ENCODE measurements at places on chromosomes 16 and 17. TPM values are rescaled to one million over a fixed set of nuclear protein-coding genes. Genes with fewer than 3 reads are reported as not detected.

DNA sequence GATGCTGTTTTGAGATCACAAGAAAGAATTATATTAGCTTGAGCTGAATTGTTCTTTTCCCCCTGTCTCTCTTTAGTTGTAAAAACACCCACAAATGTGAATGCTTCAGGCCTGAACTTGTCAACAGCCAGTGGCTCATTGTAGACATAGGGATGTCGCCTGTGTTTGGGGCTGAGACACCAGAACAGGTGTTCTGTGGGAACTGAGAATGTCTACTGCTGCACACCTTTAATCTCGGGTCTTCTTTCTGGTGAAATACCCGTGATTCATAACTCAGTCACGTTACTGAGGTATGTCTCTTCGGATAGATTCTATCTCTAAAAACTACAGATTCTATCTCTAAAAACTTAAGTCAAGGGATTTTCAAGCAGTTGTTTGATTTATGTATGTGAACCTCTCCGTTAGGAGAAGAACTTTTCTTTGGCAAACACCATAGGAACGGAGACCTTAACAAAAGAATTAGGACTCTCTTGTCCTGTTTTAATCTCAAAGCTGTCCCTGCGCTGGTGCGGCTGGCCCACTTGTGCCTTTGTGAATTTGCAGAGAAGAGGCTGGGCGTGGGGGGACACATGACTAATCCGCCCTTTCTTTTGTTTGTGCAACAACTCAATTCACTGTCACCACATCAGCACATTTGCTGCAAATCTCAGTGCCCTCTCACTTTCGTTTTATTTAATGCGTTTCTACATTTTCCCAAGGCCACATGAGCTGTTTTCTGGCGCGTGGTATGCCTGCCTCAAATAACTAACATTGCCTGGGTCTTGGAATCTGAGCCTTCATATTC is 643.0 kb downstream of the MAF start:
- DNase-seq: no peak

GRCh38 chr17:66469890-66470289 is 167.5 kb downstream of the PRKCA start:
- no peak for DNase-seq

SYCE1L gene
- polyA plus RNA-seq: 0.32 TPM

GRCh38 chr16:77937473-77938149 is 84.7 kb upstream of the CLEC3A start:
- no peak for DNase-seq

DNA sequence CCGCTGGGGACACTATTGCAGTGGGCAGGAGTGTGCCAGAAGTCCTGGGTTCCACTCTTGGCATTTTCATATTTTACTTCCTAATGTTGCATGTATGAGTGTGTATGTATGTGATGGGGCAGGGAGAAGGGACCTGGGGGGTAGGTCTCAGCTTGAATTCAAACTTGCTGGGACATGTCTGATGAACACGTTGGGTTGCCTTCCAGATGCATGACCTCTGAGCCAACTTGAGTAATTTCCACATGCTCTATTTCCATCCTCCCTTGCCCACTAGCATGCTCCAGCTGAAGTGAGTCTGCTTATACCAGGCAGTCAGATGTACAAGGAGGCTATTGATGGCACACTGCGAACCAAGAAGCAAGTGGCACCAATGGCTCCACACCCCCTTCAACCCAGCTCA is 32.9 kb upstream of the SRSF1 start:
- DNase-seq: no peak

NOXO1 gene
- polyA plus RNA-seq: 0.15 TPM

SLC5A10 gene
- 0.04 TPM for polyA plus RNA-seq

- DNase-seq: peak; percentile 92
These were observed 7.4 kb downstream of the KDM6B start for GRCh38 chr17:7841396-7841914.

- no peak for DNase-seq
These were observed 42.9 kb downstream of the LDHD start for GRCh38 chr16:75073545-75074303.

RNF167 gene
- polyA plus RNA-seq: 134 TPM

MRPS23 gene
- polyA plus RNA-seq: 207 TPM

RAB37 gene
- 0.83 TPM for polyA plus RNA-seq

- DNase-seq: no peak
These were observed 9.3 kb downstream of the C16orf78 start for GRCh38 chr16:49382916-49383315.

DNA sequence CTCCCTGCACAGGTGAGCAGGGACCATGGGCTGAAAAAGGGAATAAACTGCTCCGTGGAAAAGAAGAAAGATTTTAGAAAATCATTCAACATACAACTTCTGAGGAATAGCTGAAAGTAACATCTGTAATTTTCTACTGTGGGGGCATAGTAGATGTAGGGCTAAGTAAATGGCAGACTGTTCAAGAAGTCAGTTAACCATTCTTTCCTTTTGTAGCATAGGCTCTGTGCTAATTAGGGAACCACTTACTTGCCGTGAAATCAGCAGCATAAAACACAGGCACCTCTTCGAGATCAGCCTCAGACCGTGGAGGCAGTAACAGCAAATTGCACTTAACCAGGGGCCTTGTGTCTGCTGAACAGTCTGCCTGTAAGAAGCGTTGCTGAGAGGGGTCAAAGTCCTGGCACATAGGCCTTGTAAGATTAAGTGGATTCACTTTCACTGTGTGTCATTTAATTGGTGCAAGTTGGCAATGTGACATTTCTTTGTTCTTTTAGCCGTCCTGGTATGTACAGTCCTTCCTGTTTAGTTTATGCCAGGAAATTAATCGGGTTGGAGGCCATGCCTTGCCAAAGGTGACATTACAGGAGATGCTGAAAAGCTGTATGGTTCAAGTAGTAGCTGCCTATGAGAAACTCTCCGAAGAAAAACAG is 10.4 kb downstream of the COG1 start:
- no peak for DNase-seq

TBC1D3H gene
- polyA plus RNA-seq: not detected

KLHL10 gene
- polyA plus RNA-seq: 0.08 TPM

DNA sequence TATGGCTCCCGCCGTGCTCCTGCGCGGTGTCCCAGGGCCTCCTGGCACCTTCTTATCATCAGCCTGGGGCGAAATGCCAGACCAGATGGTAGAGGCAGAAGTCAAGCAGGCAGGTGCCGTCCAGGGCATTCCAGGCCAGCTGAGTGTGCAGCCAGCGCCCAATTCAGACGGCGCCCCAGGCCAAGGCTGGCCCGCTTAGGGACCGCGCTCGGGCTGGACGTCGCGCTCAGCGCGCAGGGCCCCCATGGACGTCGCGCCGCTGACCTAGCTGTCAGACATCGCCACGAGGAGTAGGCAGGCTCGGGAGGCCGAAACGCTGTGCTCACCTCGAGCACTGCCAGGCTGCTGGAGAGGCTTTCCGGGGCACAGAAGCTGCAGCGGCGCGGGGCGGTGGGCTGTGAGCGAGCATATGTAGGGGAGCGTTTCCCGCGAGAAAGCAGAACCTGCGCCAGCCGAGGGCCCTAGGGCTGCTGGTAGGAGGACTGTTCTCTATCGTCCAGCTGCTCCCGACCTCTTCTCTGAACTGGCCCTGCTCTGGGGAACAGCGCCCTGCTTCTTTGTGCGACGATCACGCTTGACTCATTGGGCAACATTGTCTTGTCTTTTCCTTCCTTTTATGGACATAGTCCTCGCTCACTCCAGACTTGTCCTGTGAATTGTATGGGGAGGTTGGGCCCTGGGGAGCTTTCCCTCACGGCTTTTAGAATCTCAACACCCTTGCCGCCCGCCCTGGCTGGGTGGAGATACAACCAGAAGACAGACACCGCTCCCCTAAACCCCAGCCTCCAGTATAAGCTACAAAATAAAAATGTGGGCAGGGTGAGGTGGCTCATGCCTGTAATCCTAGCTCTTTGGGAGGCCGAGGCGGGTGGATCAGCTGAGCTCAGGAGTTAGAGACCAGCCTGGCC is 8.4 kb upstream of the CA4 start:
- peak; percentile 66 for DNase-seq

DNA sequence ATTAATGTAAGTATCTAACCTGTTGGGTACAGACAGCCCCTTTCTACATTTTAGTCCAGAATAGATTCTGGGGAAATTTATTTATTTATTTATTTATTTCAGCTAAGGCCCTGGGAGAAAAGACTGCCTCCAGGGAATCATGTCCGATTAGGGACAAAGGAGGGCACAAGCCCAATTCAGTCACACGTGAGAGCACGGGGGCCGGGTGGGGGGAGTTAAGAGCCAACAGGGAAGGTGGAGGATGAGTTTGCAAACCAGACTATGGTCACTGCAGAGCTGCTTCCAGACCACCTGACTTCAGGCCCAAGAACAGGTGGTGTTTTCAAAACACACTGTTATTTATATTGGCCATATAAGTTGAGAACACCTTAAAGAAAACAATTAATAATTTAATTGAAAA is 1.6 kb upstream of the ZFHX3 start:
- no peak for DNase-seq

GRCh38 chr17:65876985-65877384 is 314.9 kb downstream of the CEP112 start:
- no peak for DNase-seq

GPR139 gene
- polyA plus RNA-seq: not detected

- no peak for DNase-seq
These were observed 29.4 kb upstream of the BAHCC1 start for GRCh38 chr17:81365601-81366585.

DNA sequence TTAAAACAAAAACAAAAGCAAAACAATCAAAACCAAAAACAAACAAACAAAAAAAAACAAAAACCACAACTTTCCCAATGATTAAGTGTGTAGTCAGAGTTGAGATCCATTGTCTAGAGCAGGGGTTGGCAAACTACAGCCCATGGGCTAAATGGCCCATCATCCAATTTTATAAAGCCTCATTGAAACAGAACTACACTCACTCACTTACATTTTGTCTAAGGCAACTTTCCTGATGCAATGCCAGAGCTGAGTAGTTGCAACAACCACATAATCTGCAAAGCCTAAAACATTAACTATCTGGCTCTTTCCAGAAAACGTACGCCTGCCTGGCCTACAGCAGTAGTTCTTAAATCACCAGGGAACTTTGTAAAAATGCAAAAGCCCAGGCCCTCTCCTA is 124.1 kb downstream of the SOX9 start:
- DNase-seq: no peak

GRCh38 chr16:48231727-48232492 is 12.2 kb upstream of the LONP2 start:
- DNase-seq: no peak

DNA sequence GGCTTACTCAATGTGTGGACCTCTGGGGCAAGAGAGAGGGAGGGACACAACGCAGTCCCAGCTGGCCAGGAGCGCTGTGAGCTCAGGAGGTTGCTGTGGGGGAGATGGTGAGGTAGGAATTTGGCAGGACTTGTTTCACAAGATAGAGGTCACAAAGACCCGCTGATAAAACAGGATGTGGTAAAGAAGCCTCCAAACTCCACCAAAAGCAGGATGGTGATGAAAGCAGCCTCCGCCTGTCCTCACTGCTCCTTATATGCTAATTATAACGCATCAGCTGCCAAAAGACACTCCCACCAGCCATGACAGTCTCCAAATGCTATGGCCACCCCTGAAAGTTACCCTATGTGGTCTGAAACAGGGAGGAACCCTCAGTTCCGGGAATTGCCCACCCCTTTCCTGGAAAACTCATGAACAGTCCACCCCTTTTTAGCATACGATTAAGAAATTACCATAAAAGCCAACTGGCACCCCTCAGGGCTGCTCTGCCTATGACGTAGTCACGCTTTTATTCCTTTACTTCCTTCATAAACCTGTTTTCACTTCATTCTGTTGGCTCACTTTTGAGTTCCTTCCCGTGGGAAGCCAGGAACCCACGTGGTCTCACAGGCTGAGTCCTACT is 5.3 kb upstream of the EIF4A3 start:
- DNase-seq: no peak

DNA sequence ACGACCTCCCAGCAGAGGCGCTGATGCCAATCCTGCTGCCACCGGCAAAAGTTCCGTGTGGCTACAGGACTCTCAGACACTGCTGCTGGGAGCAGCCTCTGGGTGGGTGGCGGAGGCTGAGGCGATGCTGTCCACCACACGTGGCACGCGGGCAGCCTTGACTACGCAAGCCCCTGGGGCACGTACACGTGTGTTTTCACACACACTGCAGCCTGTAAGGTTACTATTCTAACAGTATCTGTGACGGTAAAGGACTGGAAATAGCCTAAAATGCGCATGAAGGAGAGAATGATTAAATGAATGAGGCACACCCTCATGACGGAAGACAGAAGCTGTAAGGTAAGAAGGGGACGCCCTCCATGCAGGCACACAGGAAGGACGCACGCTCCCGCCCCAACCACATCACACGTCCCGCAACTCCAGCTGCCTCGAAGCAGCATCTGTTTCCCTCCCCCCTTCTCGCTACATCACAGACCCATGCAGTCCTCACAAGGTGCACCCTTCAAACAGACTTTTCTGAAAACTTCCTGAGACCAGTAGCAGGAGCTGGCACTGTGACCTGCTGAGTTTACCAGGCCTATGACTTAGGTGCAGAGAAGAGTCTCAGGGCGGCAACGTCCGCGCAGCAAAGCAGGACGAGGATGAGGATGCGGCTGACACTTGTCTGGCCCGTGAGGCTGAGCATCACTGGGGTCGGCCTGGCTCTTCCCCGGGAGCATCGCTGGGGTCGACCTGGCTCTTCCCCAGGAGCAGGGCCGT is 28.7 kb upstream of the FASN start:
- no peak for DNase-seq

- DNase-seq: no peak
These were observed 243.3 kb downstream of the ENGASE start for GRCh38 chr17:79317916-79318315.

GRCh38 chr17:2086306-2086705 is 31.4 kb downstream of the HIC1 start:
- DNase-seq: no peak

TUBB3 gene
- polyA plus RNA-seq: 9.1 TPM

- DNase-seq: no peak
These were observed 215.6 kb downstream of the MAP2K6 start for GRCh38 chr17:69630056-69630635.

- no peak for DNase-seq
These were observed 64.2 kb downstream of the ENGASE start for GRCh38 chr17:79138826-79139225.

- peak; percentile 66 for DNase-seq
These were observed 2.6 kb downstream of the RARA start for GRCh38 chr17:40311575-40311974.

SLC16A11 gene
- polyA plus RNA-seq: 0.68 TPM

NT5M gene
- 4.1 TPM for polyA plus RNA-seq

AOC2 gene
- 0.23 TPM for polyA plus RNA-seq

HS3ST3A1 gene
- polyA plus RNA-seq: 0.08 TPM

NPIPA5 gene
- 16.8 TPM for polyA plus RNA-seq

DNA sequence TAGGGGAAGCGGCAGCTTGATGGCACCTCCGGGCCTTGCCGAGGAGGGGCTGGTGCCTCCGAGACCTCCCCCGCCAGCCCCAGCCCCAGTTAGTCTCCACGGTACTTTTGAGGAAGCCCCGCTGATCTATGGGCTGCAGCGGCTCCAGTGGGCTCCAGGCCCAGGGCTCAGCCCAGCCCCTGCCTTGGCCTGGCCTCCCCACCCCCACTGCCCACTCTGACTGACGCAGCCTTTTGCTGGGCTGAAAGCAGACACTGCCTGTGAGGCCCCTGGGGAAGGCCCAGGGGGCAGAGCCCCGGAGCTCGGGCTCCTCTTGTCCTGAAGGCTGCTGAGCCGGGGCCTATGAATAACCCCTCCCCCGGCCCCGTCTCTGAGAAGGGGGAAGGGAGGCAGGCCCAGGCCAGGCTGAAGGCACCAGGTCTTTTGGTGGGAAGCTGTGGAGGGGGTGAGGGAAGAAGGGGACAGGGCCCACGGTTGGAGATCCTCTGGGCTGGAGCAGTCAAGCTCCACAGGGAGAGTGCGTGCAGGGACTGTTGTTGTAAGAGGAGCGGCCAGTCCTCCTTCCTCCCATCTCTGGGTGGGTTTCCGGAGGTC is 7.5 kb upstream of the SMTNL2 start:
- no peak for DNase-seq

Measured in heart left ventricle (tissue), 16 donors.